ENCODE measurements at places on chromosomes 13 and 19.

DNA sequence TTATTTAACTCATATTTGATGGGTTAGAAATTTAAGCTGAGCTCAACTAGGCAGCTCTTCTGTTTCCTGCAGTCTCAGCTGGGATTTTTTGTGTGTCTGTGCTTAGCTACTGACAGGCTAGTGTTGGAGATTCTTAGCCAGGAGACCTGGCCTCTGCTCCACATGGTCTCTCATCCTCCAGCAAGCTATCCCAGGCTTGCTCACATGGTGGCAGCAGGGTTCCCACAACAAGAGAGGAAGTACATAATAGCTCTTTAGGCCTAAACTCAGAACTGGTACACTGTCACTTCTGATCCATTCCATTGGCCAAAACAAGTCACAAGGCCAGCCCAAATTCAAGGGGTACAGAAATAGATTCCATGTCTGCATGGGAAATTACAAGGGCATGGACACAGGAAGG lies 406.2 kb downstream of the SUCLA2 start:
- no peak for DNase-seq

DNA sequence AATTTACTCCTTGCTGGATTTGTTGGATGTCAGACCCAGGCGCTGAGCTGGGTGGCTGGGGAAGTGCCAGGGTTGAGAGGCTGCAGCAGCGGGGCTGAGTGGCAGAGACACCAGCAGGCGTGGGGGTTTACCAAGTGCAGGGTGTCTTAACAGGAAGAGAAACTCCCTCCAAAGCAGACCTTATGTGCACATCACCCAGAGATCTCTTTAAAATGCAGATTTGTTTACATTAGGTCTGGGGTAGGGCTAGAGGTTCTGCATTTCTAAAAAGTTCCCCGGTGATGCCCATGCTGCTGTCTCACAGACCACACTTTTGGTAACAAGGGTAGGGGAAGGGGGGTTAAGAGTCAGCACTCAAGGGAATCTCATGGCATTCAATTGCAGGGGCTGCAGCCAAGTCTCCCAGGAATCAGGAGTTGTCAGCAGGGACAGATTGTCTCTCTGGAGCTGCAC lies 80.7 kb upstream of the OLFM4 start:
- no peak for DNase-seq

GRCh38 chr13:48678316-48678715 lies 24.6 kb downstream of the CYSLTR2 start:
- no peak for DNase-seq

- DNase-seq = peak; percentile 80
These were observed 11.9 kb upstream of the ITM2B start for GRCh38 chr13:48220981-48221685.

- peak; percentile 48 for DNase-seq
These were observed at the start of gene ZNF69 for GRCh38 chr19:11887611-11888531. ZNF69 (plus strand) TSS chr19:11887782; CDS start chr19:11887924, 142 bp downstream.

DNA sequence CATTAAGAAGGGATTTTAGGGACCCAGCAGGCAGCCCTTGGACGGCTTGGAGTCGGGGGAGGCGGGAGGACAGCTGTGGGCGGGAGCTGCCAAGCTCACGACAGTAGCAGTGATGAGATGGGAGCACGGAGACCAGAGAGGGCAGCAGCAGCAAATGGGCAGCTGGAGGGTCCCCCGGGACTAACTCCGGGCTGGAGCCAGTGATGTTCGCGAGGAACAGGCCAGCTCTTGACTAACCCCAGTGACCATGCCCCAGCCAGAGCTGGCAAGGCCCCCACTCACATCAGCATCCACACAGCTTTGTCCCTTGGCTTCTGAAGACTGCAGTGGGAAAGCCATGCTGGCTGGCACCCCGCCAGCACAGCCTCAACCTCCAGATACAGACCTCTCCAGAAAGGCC lies 81.9 kb downstream of the RAB20 start:
- DNase-seq = no peak

DNA sequence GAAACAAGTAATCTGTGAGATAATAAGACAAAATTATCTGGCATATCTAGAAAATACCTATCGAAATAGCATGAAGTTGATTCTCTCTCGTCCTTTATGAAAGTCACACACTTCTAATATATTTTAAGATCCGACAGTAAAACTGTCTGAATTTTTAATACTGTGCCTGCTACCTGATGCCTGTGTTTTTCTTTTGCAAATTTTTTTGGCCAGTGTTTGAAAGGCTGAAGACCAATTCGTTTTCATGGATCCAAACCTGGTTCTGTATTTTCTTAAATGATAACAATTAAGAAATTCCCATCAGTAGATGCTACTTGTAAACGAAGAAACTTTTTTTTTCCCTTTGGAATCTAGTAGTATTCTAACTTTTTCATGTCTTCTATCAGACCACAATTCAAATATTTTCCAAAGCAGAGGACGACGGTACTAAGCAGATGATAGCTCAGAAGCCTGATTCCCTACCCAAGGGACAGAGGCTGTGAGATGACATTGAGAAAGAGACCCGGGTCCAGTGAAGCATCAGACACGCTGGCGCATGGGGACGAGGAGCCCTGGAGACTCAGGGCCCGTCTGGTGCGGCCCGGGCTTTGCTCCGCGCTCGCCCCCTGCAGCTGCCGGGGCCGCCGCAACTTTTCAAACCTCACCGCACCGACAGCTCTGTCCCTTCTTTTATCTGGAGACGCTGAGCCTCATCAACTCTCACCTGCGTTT lies 49.5 kb upstream of the PABPC3 start:
- no peak for DNase-seq

GRCh38 chr13:32264407-32264806 lies 50.8 kb downstream of the ZAR1L start:
- DNase-seq = peak; percentile 37

DNA sequence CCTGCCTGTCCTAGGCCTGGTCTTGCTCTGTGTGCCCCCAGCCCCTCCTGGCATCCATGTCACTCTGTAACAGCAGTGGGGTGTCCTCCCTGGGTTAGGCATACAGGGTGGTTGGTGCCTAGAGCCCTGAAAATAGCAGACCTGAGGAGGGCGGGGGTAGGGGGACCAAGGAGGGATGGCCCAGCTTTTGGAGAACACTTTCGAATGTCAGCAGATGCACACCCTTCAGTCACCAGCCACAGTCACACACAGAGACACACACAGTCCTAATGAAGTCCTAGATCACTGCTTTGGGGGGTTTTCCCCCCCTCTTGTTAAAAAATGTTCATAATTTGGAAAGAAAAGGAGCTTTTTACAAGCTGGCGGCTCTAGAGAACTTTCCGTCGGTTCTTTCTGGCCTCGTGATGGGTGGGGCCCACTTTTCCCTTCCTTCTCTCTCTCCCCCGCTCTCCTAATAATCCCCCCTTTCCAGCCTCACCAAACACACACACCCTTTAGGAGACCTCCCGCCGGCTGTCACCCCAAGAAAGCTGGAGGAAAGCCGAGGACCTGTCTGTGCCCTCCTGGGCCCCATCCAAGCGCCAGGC lies 47.9 kb downstream of the LYL1 start:
- peak; percentile 84 for DNase-seq

DNA sequence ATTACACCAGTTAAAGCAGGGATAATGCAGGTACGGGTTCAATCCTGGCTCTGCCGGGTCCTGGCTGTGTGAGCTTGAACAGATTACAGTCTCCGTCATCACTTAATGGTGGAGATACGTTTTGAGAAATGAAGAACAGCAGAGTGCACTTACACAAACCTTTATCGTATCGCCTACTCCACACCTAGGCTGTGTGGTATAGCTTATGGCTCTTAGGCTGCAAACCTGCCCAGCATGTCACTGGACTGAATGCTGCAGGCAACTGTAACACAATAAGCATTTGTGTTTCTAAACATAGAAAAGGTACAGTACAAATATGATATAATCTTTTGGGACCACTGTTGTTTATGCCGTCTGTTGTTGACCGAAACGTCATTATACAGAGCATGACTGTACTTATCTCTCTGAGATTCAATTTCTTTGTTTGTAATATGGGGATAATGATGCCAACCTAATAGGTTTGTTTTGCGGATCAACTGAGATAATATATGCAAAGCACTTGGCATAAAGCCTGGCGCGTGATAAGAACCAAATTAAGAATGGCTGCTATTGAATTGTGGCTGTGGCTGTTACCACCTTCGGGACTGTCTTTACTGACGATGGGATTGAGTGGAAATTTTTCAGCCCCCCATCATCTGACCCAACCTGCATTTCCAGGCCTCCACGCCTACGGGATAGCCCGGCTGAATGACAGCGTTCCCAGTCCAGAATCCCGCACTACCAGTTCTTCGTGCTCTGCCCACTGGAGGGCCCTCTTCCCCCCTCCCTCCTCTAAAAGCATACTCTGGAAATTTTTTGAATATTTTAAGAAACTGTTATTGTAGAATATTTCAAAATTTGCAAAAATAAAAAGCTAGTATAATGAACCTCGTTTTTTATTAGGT lies 11.2 kb downstream of the KRTDAP start:
- DNase-seq = no peak

DNA sequence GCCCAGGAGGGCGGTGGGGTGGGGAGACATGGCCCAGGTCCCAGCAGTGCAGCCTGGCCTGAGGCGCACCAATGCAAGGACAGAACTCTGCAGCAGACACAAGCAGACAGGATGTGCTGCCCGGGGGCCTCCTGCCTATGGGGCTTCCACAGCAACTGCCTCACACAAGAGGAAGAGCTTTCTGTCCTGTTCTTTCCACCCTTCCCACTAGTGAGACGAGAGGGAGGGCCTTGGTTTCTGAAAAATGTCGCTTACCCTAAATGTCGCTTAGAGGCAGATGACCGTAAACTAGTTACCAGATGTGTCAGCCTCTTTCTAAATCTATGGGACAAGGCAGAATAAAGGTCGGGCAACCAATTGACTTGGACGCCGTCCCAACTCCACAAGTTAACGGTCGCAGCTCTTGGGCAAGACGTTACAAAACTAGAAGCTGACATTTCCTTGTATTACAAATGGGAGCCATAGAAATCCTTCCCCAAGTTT lies at the start of gene LAIR1:
Gene LAIR1, minus strand, starts transcription at position 157 of the 483 bp plus-strand sequence. Its CDS starts 127 bp downstream, at position 30.
- DNase-seq = no peak

- no peak for DNase-seq
These were observed 52.5 kb downstream of the STK24 start for GRCh38 chr13:98524391-98524790.

DNA sequence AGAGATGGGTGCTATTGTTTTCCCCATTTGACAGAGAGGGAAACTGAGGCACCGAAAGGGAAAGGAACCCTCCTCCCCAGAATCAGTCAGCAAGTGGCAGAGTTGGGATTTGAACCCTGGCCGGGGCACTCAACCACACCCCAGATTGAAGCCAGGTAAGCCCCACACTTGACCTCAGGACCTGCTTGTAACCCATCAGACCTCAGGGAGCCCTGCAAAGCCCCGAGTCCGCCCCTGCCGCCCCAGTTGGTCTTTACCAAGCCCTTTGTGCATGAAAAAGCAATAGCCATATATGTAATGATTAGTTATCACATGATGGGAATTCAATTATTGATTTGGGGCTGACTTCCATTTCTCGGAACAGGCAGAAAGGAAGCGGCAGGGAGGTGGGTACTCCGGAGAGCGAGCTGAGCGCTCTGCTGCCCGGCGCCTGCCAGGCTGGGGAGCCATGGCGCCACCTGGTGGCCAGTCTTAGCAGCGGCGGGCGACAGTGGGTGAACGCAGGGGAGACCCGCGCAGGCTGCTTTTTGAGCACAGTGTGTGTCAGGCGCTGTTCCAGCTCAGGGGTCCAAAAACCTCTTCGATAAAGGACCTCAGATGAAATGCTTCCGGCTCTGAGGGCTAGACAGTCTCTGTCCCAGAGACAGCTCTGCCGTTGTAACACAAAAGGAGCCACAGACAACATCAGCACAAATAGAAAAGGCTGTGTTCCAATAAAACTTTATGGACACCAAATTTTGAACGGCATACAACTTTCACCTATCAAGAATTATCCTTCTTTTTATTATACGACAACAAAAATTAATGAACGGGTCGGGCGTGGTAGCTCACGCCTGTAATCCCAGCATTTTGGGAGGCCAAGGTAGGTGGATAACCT lies 82.9 kb upstream of the CACNA1A start:
- peak; percentile 49 for DNase-seq

DNA sequence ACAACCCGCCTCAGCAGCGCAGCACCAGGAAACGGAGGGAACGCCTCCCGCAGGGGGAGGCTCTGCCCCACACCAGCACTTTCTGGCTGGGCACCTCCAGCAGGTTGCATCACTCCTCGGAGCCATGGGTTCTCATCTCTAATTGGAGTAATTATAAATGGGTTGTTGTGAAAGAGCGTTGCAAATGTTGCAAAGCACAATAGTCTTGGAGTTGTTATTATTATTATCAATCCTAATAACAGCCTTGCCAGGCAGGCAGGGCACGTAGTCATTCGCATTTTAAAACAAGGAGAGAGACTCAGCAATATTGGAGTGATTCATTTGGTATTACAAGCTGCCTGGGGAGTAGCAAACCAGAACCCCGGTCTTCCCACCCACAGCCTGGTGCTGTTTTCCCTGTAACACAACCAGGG lies 108.6 kb upstream of the GJB6 start:
- peak; percentile 22 for DNase-seq

DNA sequence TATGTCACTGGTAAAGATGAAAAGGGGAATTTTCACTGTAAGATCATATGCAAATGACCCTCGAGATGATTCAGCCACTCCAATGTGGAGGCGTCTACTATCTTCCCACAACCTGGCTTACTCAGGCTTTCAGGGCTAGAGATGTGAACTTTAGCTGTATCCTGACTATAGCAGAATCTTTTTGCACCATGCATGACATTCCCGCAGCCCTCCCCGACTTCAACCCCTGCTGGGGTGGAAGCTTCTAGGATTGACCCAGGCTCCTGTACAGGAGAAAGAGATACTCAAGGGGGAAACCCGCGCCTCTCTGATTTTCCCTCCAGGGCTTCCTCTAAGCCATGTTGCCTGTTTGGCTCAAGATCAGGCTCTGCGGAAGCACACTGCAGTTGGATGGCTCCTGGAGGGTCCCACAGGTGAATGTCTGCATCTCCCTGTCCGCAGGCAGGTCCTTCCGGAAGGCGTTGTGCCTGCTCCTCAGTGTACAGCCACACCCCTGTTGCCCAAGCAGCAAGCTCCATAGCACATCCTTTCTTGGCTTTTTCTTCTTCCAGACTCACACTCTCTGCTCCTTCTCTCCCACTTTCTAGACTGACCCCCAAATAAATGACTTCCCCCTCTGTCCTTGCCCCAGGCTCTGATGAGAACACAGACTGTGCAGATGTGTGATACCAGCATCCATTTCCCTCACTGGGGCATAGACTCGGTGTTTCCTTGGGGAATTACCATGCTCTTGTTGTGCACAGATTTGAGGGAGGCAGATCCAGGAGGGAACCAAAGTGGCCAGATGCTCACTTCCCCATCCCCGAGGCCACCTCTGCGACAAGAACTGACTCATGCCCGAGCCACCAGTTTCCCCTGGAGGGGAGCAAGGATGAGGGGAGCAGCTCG lies 29.1 kb upstream of the POP4 start:
- DNase-seq = no peak

- DNase-seq = peak; percentile 72
These were observed at the start of gene JAK3 for GRCh38 chr19:17847538-17848366. JAK3 (minus strand) TSS chr19:17847982; CDS start chr19:17844417, 3,565 bp downstream.

All from fibroblast of villous mesenchyme (primary cell).